ENCODE measurements at places on chromosomes 1 and 21.

- no peak for DNase-seq
Measured at GRCh38 chr1:206117151-206117948, at the start of gene AVPR1B. Gene AVPR1B (minus strand): TSS chr1:206117388. CDS start chr1:206116890, 498 bp downstream.

- DNase-seq: no peak
Measured at GRCh38 chr21:33069994-33070743, at the start of gene OLIG1. Gene OLIG1 (plus strand): TSS chr21:33070141. CDS start chr21:33070247, 106 bp downstream.

DNA sequence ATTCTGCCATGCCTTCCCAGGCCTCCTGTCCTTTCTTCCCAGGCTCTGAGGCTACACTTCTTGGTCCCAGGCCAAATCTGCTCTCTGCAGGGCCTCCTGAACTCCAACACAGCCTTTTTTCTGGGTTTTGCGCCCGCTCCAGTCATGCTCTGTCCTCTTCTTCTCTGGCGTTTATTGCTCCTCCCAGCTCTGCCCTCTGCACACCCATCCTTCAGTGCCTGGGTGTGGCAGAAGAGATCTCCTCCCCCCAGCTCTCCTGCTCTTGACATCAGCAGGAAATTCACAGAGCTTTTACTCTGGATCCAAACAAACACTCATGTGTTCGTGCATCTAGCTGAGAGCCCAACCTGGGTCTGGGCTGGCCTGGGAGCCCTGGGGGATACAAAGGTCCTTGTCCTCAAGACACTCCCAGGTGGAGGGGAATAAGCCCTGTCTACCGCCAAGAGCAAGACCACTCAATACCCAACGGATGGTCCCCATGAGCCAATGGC, 22.9 kb upstream of the EPS8L3 start:
- DNase-seq: no peak

DNA sequence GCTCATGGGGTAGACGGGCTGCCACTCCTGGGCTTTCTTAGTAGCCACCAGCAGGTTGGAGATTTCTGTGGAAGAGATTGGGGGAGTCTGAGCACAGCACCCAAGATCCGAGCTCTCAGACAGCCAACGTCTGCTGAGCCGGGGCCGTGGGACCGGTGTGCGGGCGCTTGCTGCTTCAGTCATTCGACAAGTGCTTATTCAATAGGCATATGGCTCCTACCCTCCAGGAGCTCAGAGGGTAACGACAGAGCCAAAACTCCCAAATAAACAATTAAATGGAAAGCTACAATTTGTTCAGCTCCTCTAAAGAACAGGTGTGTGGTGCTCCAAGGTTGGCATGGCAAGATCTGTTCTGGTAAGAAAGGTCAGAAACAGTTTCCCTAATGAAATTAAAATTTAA, 106.0 kb downstream of the RAVER2 start:
- DNase-seq: no peak

- no peak for DNase-seq
Measured at GRCh38 chr21:26282058-26282457, 111.5 kb upstream of the APP start.

GRCh38 chr1:12402842-12403241, 173.0 kb downstream of the VPS13D start:
- DNase-seq: no peak

DNA sequence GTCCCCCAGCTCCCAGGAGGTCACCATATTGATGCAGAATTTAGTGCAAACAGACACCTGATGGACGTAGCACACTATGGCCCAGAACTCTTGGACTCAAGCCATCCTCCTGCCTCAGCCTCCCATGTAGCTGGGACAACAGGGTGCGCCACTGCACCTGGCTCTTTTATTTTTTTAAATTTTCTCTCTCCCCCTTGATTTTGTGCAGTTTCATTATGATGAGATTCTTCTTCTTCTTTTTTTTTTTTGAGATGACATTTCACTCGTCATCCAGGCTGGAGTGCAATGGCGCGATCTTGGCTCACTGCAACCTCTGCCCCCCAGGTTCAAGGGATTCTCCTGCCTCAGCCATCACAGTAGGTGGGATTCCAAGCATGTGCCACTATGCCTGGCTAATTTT, 63.8 kb downstream of the RPS6KA1 start:
- DNase-seq: no peak

- DNase-seq: no peak
Measured at GRCh38 chr1:156420205-156421061, 51.4 kb downstream of the RHBG start.

GRCh38 chr21:46172863-46173528, 11.3 kb downstream of the SPATC1L start:
- no peak for DNase-seq

- no peak for DNase-seq
Measured at GRCh38 chr1:40185951-40186864, 25.0 kb downstream of the RLF start.

GRCh38 chr1:49606082-49606481, 417.7 kb downstream of the AGBL4 start:
- no peak for DNase-seq

DNA sequence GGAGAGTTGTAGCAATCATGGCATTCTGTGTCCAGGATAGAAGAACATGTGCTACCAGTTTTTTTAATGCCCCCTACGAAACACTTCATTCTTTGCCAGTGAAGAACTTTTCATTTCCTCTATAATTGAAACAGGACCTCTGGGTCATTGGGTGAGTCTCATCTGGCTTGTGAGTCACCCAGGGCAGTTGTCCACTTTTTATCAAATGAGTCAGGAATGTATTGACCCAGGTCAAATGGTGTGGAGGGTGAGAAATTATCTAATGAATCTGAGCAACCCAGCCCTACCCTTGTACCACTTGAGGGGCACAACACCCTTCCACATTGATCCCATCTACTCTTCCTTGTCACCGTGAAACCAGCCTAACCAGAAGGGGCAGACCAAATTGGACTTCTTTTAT, 417.3 kb upstream of the PROX1 start:
- DNase-seq: no peak

DNA sequence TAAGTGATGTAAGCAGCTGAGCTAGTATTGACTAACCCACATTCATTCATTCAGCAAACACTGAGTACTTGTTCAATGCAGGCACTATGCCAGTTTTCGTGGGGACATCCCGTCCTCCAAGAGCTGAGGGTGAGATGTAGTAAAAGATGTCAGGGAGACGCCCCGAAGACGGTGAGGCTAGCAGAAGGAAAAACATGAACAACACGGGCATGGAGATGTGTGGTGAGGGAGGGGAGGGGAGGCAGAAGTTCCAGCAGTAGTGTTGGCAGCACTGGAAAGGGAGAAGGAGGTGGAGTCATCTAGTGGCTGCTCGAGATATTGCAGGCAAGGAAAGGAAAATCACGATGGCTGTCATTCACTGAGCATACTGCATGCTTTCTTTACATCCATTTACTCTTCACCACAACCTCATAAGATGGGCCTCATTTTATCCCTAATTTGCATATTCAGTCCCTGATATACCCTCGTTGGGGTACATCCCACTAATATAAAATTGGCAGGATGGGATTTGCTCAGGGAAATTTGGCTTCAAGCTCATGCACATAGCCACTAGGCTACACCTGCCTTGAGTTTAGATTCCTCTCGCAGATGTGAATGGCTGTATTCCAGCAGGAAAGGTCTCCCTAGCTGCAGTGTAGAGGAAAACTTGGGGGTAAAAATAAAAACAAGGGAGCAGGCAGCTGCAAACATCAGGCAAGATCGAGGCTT, 14.5 kb downstream of the PDZK1IP1 start:
- peak; percentile 63 for DNase-seq

- DNase-seq: no peak
Measured at GRCh38 chr1:214753236-214753852, 150.3 kb downstream of the CENPF start.

- no peak for DNase-seq
Measured at GRCh38 chr21:29939924-29940275, at the start of gene GRIK1. Gene GRIK1 (minus strand): TSS chr21:29939996.

DNA sequence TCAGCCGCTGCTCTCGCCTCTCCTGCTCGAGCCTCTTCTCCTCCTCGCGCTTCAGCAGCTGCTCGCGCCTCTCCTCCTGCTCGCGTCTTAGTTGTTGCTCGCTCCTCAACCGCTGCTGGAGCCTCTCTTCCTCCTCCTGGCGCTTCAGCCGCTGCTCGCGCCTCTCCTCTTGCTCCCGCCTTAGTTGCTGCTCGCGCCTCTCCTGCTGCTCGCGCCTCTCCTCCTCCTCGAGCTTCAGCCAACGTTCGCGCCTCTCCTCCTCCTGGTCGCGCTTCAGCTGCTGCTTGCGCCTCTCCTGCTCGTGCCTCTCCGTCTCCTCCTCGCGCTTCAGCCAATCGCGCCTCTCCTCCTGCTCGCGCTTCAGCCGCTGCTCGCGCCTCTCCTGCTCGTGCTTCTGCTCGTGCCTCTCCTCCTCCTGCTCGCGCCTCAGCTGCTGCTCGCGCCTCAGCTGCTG, 3.7 kb downstream of the TCHH start:
- DNase-seq: no peak

- DNase-seq: no peak
Measured at GRCh38 chr1:80054129-80054528, 1047.6 kb upstream of the ADGRL4 start.

GRCh38 chr1:10508511-10508951, 33.8 kb downstream of the PEX14 start:
- DNase-seq: no peak

DNA sequence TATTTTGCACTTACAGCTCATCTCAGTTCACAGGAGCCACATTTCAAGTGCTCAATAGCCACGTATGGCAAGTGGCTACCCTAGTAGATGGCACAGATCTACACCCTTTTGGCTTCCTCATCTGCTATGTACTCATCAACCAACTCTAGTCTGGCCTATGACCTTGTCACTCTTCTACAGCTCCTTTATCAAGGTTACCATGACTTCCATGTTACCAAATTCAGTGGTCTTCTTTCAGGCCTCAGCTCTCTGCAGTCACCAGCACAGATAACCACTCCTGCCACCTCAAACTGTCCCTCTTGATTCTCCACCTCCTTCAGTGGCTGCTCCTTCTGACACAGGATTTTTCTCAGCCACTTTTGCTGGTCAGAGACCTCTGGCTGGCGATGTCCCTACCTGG, 11.7 kb upstream of the USP48 start:
- no peak for DNase-seq

- no peak for DNase-seq
Measured at GRCh38 chr1:4121834-4122512, 221.9 kb upstream of the C1orf174 start.

DNA sequence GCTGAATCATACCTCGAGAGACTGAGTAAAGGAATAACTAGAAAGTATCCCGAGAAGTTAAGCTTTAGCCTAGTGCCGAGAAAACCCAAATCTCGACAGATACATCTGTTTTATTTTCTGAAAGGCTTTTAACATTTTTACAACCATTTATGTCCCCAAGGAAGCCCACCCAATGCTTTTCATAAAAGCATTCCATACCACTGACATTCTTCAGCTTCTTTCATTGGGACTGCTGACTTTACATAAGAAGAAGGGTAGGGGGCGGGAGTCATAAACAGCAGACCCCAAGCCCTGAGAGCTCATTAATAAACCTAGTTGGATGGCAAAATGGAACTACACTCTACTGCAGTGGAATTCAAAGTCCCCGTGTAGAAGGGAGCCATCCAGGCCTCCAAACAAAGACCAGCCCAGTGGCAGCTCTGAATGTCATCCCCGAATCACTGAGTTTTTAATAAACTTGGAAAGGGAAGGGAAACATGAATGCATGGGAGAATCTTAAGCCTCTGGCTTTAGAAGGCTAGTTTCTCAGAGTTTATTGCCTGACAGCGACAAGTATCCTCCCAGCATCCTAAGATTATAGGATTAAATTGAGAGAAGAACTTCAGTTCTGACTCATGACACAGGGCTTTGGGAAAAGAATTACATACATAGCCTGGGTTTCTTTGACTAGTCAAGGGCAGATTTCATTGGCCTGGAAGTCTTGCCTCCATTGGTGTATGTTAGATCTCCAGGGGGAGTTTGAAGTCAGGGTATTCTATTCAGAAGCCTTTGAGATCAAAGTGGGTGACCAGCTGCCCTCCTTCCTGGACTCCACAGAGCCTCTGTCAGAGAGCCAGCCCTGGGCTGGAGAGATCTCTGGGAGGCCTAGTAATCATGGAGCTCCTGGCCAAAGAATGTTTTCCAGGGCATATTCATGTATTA, 3.7 kb downstream of the ATF3 start:
- DNase-seq: no peak

DNA sequence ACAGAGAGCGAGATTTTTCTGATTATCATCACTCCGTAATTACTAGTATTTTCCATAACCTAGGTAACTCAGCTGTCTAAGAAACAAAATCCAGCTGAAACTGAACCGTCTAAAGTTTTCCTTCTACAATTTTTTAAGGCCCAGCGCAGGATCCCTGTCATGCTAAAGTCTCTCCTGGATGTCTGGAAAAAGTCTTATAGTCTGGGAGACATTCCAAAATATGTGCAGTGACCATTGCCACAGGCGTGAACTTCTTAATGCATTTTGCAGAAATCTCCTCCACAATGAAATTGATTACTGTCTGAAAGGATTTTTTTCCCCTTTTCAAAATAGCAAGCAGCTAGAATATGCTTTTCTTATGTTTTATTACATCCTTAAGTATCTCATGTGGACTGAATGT, 209.3 kb upstream of the C1orf105 start:
- DNase-seq: no peak

- no peak for DNase-seq
Measured at GRCh38 chr1:101166583-101167120, 70.2 kb upstream of the S1PR1 start.

GRCh38 chr1:12464598-12465056, 153.4 kb downstream of the DHRS3 start:
- no peak for DNase-seq

DNA sequence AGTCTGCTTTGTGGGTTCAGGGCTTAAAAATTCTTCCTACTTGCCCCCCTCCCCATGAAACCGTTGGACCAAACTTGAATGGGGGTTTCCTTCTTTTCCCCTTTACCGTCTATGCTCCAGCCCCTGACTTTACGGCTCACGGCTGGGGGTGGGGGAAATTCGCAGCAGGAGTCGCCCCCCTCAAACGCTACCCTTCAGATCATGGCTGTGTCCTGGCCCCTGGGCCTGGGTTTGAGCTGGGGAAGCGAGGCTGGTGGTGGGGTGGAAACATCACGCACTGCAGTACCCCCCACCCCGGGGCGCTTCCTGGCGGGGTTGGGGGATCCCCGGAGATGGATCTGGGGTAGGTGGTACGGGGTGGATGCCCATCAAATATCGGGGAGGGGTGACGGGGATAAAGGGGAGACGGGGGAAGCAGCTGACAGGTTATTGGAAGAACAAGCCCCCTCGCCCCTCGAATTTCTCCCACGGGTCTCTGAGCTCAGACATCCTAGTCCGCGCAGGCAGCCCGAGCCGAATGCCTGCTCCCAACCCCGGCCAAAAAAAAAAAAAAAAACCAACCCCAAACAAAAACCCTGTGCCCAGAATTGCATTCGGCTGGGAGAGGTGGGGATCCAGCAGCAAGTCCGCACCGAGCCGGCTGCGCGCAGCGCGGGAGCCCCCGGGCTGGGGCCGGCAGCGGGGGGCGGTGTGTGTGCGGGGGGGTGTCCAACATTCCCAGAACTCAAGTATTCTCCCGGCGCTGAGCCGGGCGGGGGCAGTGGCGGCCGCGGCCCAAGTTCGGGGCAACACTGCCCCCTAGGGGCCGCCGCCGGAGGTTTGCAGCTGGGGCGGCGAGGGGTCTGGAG, 59.0 kb upstream of the ACOT11 start:
- peak; percentile 70 for DNase-seq
